Germinal center (tissue), 1 donor: ENCODE measurements at places on chromosomes 12 and 14.

- DNase-seq = no peak
Observed at GRCh38 chr14:77880056-77880455, 80.1 kb downstream of the ADCK1 start.

DNA sequence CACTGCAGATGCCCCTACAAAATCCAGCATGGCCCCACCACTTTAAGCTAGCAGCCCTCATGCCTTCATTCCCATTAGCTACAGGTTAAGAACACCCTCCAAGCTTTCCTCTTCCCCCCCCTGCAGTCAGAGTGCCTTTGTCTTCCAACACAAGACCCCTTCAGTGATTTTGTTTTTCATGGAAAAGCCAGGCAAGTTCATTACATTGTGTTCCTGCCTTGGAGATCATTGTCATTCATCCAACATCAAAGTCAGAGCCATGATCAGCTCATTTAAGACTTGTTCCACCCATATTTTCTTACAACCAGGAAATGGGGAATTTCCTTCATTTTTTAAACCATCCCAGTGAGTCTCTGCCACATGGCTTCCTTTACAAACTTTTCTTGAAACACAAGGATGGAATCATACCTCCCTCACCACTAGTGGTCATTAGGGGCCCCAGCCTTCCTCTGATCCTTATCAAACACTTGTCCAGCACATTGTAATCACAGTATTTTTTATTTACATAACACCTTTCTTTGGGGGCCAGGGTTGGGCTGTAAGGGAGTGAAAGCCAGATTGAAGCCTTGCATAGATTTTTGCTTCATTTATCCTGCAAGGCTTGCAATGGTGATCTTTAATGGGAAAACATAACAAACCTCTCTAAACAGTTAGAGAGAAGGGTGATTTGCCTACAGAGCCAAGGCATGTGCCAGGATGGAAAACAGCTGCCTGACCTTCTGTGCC is 765.3 kb downstream of the MED13L start:
- no peak for DNase-seq

DNA sequence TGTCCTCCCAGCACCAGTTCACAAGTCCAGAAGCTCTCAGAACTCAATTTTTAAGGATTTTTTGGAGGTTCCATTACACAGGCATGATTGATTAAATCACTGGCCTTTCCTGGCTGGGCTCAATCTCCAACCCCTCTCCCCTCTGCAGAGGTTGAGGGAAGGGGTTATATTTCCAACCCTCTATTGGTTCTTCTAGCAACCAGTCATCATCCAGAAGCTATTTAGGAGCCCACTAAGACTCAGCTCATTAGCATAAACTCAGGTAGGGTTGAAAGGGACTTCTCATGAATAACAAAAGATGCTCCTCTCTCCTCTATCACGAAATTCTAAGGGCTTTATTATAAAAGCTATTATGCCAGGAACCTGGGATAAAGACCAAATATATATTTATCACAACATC is 41.5 kb downstream of the SPPL3 start:
- DNase-seq = no peak

GRCh38 chr12:60834806-60835205 is 1239.0 kb downstream of the SLC16A7 start:
- DNase-seq = no peak

GRCh38 chr12:54265364-54265812 is 14.5 kb downstream of the CBX5 start:
- DNase-seq = no peak

GRCh38 chr14:20413744-20414082 is 412 bp upstream of the TEP1 start:
- peak; percentile 27 for DNase-seq

DNA sequence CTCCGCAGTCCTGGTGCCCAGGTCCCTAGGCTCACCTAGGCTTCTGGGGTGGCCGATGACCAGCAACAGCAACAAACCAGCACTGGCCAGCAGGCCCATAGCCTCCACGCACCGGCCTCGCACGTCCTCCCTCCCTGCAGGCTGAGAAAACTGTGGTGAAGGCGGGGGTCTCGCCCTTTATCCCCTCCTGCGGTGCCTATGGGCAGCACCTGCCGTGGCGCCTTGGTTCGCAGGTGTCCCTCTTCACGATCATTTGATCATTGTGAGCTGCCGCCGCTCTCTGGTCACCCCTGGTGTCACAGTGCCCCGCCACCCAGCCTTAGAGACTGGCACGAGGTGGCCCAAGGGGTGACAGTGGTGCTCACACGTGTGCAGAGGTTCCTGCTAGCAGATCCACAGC is at the start of gene OVCH1:
Gene OVCH1 (minus strand): TSS at position 99 of the 400 bp plus-strand sequence. CDS start 0 bp downstream, at position 99.
- DNase-seq = no peak

DNA sequence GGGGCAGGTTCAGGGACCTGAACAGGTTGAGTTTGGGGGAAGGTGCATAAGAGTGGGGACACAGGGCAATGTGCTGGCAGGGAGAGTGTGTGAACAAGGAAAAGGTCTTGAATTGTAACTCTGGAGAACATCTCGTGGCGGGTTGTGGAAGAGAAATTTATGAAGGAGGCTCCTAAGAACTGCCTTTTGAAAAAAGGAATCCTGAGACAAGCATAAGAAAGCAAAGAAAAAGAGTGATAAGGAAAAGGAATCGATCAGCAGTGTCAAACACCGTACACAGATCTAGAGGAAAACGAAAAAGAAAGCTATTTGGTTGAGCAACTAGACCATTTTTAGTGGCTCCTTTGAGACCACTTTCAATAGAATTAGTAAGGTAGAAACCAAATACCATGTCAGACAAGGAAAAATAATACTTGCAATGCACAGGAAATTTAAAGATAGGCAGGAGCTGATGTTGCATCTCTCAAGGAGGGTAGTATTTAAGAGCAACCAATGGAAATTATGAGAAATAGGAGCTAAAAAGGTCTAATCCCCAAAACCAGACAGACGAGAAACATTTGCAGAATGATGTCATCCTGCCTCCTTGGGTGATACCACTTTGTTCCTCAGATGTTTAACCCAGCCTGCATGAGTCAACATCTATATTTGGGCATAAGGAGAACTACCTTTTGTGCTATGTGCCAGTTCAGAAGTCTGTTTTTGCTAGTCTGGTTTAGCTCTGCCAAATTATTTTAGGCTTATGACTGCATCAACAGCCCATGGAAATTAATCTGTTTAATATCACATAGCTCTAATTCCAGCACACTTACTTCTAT is 64.5 kb upstream of the STK38L start:
- DNase-seq = peak; percentile 54

DNA sequence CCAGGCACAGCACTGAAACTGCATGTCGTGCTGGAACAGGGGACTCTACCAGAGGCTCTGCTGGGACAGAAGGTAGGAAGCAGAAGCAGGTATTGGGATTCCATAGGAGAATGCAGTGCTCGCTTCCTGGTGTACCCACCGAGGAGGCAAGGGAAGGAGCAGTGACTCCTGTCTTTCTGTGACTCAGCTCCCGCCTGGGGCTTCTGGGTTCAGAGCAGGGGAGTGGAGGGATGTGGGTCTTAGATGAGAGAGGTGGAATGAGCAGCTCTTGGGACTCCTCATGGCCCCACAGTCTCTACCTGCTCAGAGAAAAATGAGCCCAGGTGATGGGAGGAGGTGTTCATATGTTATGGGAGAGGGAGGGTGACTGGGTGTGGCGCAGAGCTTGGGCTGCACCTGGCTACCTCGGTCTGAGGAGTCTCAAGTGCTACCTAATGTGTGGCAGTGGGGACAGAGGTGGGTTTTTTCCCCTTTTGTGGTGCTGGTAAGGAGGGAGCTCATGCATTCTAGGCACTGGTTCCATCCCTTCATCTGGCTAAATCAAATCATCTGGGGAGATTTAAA is 26.3 kb downstream of the WNT5B start:
- DNase-seq = no peak

DNA sequence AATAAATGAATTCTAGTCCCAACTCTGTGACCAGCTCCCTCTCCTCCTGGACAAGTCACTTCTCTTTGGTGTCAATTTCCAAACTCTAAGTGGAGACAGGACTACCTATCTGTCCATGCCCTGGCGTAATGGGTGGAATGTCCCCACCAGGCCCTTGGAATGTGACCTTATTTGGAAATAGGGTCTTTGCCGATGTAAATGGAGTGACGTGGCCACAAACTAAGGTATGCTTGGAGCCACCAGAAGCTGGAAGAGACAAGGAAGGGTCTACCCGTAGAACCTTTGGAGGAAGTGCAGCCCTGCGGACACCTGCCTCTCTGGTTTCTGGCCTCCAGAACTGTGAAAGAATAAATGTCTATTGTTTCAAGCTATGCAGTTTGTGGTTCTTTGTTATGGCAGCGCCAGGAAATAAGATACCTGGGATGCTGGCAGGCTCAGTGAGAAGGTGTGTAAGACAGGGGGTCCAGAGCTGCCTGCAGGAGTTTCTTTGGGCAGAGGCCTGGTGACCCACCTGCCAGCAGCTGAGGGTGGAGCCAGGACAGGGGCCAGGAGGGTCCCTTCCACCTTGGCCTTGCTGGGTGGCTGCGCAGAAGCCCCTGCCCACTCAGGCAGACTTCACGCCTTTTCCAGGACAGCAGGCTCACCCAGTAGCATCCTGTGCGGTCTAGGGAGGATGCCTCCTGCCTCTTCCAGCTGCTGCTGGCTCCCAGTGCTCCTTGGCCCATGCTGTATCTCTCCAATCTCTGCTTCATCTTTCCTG is 45.8 kb downstream of the ARL6IP4 start:
- no peak for DNase-seq

GRCh38 chr12:18676996-18677588 is 60.7 kb downstream of the PLCZ1 start:
- no peak for DNase-seq

DNA sequence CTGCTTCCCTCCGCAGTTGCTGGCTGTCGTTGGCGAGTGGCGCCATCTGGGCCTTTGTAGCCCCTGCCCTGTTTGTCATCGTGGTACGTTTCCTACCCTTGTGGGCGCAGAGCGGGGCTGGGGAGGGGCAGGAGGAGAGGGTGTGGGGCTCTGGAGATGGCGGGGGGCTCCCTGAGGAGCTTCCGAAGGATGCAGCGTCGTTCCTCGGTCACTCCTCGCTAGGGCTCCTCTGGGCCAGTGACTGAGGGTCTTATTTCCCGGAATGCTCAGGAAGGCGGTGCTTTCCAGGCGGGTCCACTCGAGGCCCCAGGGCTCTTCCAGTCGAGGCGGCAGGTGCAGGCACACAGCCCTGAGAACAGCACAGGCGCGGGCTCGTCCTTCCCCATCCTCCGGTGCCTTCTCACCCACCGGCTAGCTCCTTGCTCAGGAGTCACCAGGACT is 167.1 kb downstream of the ADGRD1 start:
- no peak for DNase-seq

DNA sequence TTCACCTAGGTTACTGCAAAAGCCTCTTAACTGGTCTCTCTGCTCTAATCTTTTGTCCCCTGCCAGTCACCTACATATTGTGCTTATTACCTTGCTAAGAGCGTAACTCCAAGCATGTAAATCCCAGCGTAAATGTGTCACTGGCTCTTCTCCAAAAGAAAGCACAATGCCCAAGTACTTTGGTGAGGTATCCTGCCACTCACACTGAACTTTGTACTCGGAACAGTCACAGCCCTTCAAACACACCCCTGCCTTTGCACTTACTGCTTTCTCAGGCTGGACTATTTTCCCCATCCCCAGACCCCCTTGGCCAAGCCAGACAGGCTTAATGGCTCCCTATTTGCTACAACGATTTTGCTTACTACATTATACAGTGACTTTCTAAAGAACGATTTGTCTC is 31.7 kb downstream of the GALNT4 start:
- no peak for DNase-seq

DNA sequence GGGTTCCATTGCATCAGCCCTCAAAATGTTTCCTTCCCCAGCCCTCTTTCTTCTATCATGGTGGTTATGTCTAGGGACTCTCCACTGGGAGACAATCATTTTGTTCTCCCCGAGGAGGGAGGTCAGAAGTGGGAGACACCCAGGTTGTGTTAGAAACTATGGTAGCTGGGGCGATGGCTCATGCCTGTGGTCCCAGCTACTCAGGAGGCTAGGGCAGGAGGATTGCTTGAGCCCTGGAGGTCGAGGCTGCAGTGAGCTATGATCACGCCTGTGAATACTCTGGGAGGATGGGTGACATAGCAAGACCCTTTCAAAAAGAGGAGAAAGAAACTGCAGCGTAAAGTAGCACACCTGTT is 13.0 kb upstream of the LRRC23 start:
- no peak for DNase-seq

DNA sequence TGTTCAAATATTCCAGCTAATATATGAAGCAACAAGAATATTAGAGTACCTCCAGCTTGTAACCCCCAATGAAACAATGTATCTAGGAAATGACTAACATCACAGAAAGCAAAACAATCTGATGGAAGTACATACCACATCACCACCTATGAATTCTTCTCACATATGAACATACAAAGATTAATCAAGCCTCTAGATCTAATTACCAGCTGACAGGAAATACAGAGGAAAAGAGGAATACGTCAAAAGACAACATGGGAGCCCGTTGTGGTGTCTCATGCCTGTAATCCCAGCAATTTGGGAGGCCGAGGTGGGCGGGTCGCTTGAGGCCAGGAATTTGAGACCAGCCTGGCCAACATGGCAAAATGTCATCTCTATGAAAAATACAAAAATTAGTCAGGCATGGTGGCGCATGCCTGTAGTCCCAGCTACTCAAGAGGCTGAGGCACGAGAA is 7.5 kb downstream of the NEDD8 start:
- DNase-seq = no peak

DNA sequence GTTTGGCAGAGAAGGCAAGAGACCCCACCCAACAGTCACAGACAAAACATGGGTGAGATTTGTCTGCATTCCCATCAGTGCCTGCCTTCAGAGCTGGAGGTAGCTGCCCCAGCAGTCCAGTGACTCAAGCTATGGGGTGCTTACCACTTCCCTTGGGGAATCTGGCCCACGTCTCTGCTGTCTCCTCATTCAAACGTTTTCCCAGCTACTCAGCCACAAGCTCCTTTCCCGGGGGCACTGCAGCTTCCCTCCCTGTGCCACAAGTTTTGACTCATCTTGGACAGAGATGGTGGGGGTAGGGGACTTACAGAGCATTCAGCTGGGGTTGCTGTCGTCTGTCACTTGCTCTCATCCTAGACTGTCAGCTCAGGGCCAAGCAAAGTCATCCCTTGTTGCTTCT is 66.6 kb downstream of the FBXL14 start:
- no peak for DNase-seq

GRCh38 chr14:24513009-24513408 is 4.9 kb upstream of the CMA1 start:
- DNase-seq = no peak

GRCh38 chr12:12230275-12230674 is 36.6 kb downstream of the LRP6 start:
- no peak for DNase-seq

DNA sequence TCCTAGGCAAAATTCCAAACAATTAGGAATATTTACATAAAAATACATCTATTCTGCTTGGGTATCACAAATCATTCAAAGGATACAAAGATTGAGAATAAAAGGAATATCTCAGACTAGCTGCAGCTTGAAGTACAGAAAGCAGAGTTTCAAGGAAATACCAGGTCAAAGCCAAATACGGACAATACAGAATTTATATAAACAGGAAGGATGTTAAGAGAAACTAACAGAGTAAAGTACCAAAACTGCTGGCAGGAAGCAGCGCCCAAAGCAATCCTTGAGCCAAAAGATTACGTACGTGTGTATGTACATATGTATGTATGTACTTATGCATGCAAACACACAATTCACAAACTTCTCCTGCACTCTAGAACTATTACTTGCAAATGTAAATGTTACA is 86.6 kb downstream of the PPP1R12A start:
- DNase-seq = no peak
